CD8-positive, alpha-beta T cell (primary cell): ENCODE measurements at places on chromosomes 3 and 15.

DNA sequence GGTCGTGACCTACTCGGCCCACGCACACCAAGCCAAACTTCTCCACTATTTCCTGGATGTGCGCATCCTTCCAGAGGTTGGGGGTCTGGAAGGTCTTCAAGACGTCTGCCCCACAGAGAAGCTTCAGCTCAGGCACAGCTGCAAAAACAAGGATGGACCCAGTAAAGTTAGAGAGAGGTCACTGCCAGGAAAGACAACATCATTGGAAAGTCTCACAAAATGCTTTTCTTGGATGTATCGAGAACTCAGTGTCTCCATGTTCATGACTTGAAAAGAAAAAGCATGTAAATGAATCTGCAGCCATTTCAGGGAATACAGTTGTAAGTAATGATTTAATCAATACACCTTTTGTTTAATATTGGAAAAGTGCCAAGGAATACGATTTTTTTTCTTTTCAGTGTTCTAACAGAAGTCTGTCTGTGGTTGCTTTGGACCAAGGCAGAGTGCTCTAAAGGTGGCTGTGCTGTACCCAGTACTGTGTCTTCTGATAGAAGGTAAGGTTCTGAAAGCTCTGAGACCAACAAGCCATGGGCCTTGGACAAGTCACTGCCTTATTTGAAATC lies 21.8 kb upstream of the RBP1 start:
- no peak for DNase-seq

DNA sequence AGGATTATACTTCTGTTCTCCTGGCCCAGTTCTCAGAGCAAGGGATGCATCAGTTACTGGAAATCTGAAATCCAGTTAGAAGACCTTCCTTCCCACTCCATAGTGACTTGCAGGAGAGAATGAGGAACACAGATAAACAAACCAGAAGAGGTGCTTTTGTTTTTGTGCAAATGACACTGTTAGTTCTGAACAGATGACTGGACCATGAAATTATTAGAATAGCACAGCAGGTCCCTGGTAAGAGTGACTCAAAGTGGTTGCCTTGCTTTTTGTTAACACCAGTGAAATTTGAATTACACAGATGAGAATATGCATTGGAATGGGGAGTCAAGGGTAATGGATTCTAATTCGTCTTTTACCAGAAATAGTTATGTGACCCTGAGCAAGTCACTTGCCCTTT lies 30.4 kb upstream of the LRIG1 start:
- no peak for DNase-seq

DNA sequence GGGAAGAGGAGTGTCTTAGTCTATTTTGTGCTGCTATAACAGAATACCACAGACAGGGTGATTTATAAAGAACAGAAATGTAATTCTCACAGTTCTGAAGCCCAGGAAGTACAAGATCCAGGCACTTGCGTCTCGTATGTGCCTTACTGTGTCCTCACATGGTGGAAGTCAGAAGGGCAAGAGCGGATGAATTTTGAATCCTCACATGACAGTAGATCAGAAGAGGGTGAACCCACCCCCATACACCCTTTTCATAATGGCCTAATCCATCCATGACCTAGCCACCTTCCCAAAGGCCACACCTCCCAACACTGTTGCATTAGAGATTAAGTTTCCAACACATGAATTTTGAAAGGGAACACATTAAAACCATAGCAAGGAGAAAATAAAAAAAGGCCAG lies 18.7 kb upstream of the ANXA2 start:
- no peak for DNase-seq

DNA sequence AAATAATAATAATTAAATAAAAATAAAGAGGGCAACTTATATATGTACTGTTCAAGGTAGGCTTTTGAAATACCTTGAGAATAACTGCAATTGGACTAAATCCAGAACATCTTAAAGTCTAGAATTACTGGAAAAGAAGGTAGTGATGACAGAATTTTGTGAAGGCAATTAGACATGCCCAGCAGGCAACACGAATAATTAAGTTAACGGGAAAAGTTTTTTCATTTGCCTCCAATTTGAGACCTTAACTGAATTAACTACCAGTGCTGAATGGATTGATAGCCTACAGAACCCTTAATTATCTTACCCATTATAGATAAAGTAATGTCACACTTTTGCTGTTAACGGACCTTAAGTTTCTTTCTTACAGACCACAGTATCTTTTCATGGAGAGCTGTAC lies 13.3 kb downstream of the COX5A start:
- DNase-seq, result no peak

GRCh38 chr15:92647467-92648163 lies 8.0 kb downstream of the FAM174B start:
- no peak for DNase-seq

DNA sequence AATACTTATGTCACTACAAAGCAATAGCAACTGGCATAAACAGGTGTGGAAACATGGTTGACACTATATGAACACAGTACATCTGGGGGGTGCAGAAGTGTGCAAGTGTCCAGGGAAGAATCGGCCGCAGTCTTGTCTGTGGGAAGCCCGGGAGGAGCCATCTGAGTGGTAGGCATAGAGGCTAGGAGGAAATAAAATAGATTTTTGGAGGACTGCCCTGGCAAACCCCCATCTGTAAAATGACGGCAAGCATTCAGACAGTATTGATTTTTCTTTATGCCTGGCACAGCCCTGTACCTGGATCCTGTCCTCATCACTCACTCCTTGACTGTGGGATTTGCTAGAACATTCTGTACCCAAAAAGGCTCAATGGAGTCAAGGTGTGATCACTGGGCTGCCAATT lies 31.3 kb downstream of the THSD4 start:
- DNase-seq, result no peak

- DNase-seq, result no peak
Measured at GRCh38 chr3:72760225-72760624, 88.0 kb downstream of the SHQ1 start.

- no peak for DNase-seq
Measured at GRCh38 chr3:23873941-23874340, 42.8 kb downstream of the NKIRAS1 start.

DNA sequence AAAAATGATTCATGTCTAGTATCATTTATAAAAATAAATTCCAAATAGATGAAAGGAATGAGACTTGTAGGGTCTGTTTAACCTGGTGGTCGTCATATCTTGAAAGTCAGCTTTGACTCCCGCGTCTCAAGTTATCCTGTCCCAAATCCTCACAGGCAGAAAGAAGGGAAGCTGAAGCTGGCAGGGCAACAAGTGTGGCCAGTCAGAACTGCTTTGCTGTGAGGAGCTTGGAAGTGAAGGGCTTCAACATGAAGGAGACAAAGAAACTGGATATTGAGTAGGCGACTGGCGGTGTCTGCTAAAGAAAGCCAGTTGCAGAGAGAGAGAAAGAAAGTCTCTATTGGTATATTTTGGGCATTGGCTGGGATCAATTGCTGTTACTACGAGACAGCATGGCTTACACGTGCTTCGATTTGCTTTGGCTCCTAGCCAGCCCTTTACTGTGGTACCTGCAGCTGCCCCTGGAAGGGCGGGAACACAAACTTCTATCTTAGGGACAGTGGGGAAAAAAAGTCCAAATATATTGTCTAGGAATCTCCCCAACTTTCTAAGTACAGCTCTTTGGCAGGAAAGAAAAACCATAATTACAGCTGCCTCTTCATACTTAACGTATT lies 107.2 kb downstream of the CHST2 start:
- no peak for DNase-seq

DNA sequence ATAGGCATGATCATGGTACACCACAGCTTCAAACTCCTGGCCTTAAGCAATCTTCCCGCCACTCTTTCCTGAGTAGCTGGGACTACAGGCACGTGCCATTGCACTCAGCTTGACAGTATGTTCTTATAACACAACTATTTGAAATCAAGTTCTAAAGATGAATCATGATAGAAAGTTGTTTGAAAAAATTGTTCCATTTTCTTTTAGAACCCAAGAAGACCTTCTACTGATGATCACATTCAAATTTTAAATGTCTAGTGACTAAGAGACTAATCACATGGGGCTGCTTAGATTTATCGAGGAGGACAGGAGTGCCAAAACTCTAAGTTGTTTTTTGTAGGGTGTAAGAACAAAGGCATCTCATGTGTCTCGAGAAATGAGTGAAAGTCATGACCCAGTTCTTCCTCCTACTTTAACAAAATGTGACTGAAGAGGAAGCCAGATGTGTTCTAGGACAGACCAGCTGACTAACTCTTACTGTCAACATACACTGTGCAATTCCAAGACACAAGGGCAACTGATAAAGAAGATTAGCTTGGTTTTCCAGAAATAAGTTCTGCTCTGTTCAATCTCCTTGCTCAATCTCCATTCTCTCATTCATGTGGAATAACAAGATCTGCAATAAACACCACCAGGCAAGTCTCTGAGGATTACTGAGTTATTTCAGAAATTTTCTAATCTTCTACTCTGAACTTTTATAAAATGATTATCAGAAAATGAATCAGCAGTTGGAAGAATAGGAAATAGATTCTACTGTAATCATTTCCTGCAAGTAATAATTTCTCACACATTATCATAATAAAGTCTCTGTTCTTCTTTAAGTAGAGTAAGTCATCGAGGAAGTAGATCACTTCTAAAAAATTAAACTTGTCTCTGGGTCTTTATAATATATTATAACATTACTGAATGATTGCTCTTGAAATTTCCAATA lies 122.6 kb upstream of the CCNL1 start:
- DNase-seq, result no peak

GRCh38 chr3:159007331-159007730 lies 205.5 kb downstream of the MFSD1 start:
- no peak for DNase-seq

DNA sequence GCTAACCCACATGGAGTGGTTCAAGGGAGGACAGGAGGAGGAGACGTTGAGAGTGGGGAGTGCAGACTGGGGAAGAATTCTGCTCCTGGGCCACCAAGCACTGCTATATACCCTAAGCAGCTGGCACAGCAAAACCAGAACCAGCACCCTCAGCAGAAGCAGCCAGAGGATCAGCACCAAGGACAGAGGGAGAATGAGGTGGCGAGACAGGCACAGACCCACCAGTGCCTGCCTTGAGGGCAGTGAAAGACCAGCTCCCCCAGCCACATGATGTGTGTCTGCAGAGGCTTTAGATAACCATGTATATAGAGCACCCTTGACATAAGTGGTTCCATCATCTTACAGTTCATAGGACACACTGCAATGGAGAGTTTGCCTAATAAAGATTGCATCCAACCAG lies 319.0 kb downstream of the GABRB3 start:
- no peak for DNase-seq

DNA sequence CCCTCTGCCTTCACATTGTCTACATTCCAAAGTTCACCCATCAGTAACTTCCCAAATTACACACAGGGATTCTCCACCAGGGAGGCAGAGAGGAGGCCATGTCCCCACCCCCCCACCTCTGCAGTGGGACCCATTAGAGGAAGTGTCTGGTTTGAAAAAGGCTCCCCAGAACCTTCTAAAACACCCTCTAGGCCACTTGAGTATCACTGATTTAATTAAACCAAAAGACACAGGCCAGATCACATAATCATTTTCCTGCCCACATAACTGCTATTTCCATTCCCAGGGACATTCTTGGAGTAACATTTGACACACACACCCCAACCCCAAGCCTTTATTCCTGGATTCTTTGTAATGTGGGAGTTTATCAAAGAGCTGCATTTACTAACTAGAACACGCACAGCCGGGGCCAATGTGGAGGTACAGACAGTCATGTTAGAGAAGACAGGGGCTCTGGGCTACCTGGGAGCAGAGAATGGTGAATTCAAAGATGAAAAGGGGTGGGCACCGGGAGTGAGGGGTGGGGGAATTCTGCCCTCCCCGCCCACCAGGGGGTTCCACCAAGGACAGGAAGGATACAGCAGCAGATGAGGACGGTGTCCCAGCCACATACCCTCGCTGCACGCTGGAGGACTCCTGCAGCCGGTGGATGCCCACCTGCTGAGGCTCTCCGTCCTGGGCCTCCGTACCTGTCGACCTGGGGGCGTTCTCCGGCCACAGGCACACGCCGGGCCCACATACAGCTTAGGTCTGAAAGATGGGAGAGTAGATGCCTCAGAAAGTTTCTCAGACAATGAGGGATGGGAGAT lies 201.4 kb upstream of the CTNNB1 start:
- DNase-seq, result no peak

GRCh38 chr3:108388136-108389132 lies 92.1 kb downstream of the HHLA2 start:
- DNase-seq, result no peak

DNA sequence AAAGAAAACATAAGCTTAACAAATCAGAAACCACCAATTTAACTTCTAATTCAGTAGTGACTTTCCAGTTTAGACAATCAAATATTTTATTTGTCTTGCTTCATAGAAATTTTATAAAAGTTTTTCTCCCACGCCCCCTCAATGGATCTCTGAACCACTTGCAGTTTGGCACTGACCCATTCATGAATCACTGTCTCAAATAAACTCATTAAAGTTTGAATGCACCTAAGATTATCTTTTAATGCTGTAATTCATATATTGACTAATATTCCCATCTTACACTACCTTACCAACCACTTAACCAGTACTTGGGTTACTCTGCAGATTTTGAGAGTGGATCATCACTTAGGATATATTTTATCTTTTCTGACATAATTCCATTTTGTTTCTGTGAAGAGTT lies 880.2 kb downstream of the OTOL1 start:
- DNase-seq, result no peak
